ENCODE measurements at places on chromosomes 2 and 18.

DNA sequence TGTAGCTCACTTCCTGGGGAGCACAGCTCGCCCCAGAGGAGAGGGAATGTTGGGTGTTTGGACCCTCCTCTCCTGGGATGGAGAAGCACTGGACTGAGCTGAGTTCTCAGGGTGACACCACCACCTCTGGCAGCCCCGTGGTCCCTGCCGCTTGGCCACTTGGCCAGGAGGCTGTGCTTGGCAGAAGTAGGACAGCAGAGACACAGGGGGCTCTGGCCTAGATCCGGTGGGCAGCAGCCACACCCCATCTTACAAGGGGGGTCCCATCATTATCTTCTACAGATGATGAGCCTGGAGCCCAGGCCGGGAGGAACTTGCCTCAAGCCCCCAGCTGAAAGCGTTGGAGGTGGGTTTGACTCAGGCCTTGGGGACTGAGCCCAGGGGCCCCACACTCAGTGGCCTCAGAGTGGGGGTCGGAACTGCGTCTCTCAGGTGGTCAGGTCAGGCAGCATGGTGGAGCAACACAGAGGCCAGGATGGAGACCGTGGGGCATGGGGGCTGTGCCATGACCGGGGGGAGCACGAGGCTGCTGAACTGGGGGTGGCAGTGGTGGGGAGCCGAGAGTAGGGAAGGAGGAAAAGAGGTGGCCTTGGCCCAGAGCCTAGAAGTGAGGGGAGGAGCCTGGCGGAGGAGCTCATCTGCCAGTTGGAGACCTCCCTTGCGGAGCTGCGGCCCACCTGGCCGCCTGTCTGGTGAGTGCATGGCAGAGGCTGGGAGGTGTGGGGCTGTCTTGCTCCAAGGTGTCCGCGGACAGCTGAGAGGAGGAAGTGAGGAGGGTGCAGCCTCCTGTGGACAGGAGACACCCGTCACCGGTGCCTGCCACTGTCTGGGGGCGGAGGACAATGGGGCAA lies 63.6 kb upstream of the HDAC4 start:
- no peak for DNase-seq

- peak; percentile 41 for DNase-seq
Observed at GRCh38 chr2:209331291-209331844, 92.5 kb upstream of the MAP2 start.

GRCh38 chr2:194380011-194380410 lies 1277.0 kb upstream of the SLC39A10 start:
- DNase-seq: no peak

DNA sequence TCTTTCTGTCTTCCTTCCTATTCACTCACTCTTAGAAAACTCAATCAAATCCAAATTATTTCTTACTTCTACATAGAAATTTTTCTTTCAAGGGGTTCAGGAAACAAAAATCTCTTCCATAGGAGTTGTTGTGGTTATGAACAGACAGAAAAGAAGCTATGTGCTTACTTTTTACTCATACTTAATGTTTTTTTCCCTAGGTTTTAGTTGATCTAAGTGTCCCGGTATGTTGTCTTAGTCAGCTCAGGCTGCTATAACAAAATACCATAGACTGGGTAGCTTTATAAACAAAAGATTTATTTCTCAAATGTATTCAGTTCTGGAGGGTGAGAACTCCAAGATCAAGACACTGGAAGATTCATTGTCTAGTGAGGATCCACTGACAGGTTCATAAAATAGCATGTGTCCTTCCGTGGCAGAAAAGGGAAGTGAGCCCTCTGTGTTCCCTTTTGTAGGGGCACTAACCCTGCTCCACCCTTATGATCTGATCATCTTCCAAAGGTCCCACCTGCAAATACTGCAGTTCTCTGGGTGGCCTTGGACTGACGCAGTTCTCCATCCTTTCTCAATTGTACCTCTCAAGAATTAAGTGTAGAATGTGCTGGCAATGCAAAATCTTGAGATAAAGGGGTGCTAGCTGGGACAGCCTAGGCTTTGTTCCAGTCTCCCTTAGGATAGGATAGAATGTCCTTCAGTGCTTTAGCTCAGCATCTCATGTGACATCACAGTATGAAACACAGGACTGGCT lies 14.4 kb upstream of the VRK2 start:
- DNase-seq: no peak

- DNase-seq: no peak
Observed at GRCh38 chr2:36708041-36708741, 11.7 kb downstream of the VIT start.

GRCh38 chr2:25845843-25846505 lies 32.3 kb downstream of the ASXL2 start:
- DNase-seq: no peak

DNA sequence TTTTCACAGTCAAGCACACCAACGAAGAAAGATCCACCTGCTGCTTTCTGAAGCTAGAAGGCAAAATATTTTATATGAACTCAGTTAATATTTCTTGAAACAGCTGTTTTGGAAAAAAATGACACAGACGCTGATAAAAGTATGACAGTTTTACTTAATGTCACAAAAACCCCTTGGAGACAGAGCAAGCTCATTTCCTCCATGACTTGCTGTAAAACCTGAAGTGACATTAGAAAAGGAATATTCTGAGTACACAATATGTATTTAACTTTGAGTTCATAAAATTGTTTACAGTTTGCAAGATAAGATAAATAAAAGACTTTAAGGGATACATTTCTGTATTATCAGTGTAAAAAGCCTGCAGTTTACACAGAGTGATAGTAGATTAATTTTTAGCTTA lies 105.4 kb downstream of the DSEL start:
- no peak for DNase-seq

DNA sequence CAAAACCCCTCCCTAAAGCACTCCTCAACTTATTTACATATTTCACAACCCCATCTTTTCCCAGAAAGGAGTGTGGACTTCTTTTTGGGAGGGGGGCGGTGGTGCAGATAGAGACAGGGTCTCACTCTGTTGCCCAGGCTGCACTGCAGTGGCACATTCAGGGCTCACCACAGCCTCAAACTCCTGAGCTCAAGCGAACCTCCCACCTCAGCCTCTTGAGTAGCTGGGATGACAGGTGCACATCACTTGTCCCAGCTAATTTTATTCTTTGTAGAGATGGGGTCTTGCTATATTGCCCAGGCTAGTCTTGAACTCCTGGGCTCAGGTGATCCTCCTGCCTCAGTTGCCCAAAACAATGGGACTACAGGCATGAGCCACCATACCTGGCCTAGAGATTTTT lies 44.1 kb downstream of the ADCY3 start:
- no peak for DNase-seq

- no peak for DNase-seq
Observed at GRCh38 chr2:238289574-238289973, 1.2 kb upstream of the PER2 start.

- no peak for DNase-seq
Observed at GRCh38 chr2:180944372-180944771, 36.0 kb upstream of the UBE2E3 start.

Measured in NCI-H774 (cell line).